Activated T-helper 1 cell treated with anti-CD3 and anti-CD28 coated beads, Interleukin-2, amount 50 U/mL, for 16 hours (primary cell): ENCODE measurements at places on chromosomes 16 and 17.
A peak's percentile ranks its signal among the peaks of the same experiment; 100 is the strongest.

DNA sequence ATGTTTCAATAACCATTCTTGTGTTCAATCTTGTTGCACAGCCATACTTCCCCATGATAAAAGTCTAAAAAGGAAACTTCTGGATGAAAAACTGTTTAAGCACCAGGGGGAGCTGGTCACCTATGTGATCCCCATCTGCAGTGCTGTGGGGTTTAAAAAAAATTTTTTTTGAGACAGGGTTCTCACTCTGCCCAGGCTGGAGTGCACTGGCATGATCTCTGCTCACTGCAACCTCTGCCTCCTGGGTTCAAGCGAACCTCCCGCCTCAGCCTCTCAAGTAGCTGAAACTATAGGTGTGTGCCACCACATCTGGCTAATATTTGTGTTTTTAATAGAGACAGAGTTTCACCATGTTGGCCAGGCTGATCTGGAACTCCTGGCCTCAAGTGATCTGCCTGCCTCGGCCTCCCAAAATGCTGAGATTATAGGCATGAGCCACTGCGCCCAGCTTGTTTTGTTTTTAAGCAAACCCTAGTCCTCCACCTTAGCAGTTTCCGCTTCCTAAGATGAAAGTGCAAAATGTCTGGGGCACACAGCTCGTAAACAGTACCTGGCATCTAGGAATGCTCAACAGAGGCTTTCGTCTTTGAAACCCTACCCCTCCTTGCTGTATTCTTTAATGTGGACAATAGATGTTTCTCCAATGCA lies 25.4 kb downstream of the DNAJA2 start:
- DNase-seq, result no peak

DNA sequence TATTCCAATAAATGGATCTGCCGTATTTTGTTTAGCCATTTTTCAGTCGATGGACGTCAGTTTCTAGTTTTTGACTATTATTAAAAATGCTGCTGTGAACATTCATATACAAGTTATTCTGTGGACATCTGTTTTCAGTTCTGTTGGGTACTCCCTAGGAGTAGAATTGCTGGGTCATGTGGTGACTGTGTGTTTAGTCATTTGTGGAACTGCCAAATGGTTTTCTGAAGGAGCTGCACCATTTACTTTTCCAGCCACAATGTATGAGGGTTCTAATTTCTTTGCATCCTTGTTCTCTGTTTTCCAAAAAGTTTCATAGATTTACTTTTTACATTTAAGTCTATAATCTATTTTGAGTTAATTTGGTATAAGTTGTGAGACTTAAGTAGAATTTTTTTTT lies 29.5 kb downstream of the CYLD start:
- DNase-seq, result no peak

- DNase-seq, result no peak
These were observed 84.7 kb downstream of the PLCG2 start for GRCh38 chr16:81863630-81864352.

DNA sequence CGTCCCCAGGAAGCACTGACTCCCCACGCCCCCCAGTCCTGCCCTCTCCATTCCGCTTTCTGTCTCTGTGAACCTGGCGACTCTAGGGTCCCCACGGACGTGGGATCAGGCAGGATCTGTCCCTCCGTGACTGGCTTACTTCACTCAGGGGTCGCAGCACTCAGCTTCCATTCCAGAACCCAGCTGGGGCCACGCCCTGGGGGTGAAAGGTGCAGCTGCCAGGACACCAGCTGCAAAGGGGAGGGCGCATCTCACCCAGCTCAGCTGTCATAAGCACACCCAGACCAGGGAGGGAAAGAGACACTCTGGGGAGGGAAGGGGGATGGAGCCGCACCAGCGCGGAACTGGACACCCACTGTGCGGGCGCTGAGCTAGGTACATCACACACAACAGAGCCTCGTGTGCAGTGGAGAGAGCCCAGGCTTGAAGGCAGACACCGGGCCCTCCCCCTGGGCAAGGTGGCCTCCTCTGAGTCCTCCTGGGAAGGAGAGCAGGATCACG lies 18.5 kb upstream of the HEXD start:
- DNase-seq, result no peak

DNA sequence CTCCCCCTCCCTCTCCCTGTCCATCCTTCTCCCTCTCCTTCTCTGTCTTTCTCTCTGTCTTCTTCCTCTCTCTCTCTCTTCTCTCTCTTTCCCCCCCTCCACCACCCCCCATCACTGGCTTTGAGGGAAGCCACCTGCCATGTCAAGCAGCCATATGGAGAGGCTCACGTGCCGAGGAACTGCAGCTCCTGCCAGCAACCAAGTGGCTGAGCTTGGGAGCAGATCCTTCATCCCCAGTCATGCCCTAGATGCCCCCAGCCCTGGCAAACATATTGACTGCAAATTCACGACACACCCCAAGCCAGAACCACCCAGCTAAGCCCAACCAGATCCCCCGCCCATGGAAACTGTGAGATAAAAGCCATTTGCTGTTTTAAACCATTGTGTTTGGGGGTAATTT lies 40.9 kb upstream of the RBFOX3 start:
- DNase-seq, result no peak

- DNase-seq, result peak; percentile 33
These were observed 10.1 kb upstream of the CA4 start for GRCh38 chr17:60139438-60140285.

- no peak for DNase-seq
These were observed 361.5 kb downstream of the SNX29 start for GRCh38 chr16:12337871-12338655.

- no peak for DNase-seq
These were observed 1.1 kb downstream of the ACSF2 start for GRCh38 chr17:50426814-50427787.

- DNase-seq, result no peak
These were observed 688.8 kb upstream of the SALL1 start for GRCh38 chr16:51839727-51840462.

DNA sequence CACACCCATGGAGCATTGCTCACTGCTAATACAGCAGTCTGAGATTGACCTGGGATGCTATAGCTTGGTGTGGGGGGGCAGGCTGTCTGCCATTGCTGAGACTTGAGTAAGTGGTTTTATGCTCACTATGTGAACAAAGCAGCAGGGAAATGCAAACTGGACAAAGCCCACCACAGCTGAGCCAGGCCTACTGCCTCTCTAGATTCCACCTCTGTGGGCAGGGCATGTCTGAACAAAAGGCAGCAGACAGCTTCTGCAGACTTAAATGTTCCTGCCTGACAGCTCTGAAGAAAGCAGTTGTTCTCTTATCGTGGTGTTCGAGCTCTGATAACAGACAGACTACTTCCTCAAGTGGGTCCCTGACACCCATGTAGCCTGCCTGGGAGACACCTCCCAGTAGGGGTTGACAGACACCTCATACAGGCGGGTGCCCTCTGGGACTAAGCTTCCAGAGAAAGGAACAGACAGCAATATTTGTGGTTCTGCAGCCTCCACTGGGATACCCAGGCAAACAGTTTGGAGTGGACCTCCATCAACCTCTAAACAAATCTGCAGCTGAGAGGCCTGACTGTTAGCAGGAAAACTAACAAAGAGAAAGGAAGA lies 2204.8 kb downstream of the TP53TG3F start:
- no peak for DNase-seq

GRCh38 chr17:71855010-71855409 lies 265.8 kb upstream of the SOX9 start:
- DNase-seq, result no peak

DNA sequence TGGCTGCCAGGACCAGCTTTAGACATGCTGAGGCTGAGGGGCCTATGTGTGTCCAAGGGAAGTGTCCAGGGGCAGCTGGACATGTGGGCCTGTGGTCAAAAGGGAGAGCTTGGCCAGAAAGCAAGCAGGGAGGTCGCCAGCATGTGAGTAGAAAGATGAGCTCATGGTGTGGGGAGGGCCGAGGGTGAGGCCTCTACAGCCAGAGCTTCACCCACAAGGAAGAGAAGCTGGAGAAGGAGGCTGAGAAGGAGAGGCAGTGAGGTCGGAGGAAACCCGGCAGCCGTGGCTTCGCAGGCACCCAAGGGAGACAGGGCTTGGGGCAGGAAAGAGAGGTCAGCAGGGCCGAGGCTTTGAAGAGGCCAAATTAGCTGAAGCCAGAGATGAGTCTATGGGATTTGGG lies 4.0 kb upstream of the HSD11B2 start:
- DNase-seq, result no peak

DNA sequence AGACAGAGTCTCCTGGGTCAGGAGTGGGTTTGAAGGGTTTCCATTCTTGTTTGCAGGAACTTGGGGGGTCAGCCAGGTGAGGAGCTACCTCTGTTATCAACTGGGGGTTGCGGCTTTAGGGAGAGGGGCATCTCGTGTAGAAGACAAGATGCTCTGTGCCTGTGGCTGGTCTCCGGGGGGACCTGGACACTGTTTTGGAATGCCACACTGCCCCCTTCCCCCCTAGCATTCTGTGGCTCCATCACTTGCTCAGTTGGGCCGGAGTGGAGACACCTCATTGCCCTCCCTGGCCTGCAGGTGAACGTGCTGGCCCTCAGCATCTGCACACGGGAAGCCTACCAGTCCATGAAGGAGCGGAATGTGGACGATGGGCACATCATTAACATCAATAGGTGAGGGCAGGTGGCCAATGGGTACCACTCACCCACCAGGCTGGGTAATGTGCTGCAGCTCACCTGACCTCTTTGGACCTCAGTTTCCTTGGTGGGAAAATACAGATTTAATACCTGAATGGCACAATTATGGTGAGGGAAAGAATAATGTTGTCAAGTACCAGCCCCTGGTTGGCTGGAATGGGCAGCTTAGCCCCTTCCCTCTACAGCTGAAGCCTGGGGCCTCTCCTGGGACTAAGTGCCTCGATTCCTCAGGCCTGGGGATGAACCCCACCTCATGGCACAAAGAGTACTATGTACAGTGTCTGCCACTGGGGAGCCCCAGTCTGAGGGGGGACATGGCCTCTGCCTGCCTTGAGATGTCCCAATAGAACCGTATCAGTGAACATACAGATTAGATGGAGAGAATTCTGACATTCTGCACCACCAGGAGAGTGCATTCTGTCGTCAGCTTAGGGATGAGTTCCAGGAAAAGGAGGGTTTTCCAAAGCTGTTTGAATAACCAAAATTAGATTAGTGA lies 3.3 kb upstream of the MRM1 start:
- DNase-seq, result no peak

GRCh38 chr16:12059216-12059769 lies 82.8 kb downstream of the SNX29 start:
- DNase-seq, result no peak

DNA sequence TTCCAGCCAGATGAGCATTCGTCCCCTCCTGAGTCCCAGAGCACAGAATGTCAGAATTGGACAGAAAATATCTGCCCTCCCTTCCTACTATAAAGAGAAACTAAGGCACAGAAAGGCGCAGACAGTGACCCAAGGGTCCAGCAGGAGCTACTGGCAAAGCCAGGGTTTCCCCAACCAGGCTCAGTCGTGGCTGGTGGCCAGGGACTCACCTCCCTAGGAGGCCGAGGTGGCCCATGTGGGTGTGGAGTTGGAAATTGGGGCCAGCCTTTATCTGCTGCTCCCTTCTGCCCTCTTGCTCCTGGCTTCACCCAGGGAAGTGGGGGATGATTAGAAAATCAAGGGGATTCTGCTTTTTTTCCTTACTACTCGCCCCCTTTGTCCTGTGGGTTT lies 1.1 kb downstream of the DRC7 start:
- DNase-seq, result no peak

DNA sequence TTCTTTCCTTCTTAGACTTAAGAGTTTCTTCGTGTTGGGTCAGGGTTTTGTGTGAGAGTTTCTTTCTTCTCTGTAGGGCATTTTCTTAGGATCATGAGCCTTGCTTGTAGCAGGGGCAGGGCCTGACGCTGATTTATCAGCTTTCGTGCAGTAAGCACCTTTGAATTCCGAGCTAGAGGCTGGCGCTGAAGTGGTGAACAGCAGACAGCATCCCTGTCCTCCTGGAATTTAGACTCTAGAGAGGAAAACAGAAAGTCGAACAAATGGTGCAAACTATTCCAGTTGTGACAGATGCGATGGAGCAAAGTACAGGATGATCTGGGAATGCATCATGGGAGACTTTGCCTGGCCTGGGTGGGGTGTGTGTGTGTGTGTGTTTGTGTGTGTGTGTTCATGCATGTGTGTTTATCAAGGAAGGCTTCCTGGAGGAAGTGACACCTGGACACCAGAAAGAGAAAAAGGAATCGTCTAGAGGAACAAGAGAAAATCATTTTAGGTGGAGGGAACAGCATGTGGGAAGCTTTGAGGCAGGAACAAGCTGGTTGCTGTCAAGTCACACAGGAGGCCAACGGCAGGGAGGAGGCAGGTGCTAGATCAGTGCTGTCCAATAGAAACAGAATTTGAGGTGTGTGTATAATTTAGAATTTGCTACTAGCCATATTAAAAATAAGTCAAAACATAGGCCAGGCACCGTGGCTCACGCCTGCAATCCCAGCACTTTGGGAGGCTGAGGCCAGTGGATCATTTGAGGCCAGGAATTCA lies 60.2 kb downstream of the WWP2 start:
- no peak for DNase-seq

DNA sequence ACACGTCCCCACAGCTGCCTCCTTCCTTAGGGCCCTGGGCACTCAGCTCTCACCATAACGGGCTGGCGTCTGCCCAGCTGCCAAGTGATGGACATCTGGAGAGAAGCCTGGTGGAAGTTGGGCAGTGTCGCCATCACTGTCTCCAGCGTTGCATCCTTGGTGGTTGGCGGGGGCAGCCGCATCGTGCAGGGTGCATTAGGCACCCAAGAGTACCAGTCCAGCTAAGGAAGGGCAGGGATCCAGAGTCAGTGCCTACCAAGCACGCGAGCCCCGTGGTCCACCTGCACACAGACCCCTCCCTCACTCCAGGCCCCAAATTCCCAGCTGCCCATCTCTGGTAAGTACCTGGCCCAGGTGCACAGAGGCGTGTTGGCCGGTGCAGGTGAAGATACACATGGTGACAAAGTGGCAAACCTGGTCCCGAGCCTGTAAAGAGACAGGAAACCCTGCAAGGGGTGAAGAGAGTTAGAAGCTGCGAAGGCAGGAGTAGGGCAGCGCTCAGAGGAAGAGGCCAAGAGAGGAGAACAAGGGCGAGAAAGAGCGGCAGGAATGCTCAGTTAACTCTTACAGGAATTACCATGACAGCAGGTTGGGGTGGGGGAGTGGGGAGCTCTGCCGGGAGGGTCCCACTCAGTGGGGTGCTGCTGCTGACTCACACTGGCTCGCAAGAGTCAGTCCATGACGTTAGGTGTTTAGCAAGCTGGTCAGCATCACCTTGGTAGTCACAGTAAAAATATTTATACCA lies 9.5 kb downstream of the ALOX15 start:
- DNase-seq, result no peak

GRCh38 chr16:1424028-1424427 lies 3.5 kb upstream of the UQCC4 start:
- DNase-seq, result no peak

DNA sequence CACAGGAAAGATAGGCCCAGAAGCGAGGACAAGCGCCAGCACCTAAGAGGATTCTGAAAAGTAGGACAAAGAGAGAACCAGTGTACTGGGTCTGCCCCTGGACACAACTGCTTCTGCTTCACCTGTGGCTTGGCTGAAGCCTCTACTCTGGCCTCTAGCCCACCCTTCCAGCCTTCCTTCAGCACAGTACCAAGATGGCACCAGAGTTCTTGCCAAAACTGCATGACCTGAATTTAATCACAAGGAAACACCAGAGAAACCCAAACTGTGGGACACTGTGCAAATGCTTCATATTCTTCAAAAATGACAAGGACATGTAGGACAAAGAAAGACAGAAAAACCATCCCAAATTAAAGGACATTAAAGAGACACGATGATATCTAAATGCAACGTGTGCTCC lies 116.6 kb downstream of the SMG6 start:
- no peak for DNase-seq

GRCh38 chr16:87963400-87963799 lies 12.2 kb downstream of the BANP start:
- DNase-seq, result peak; percentile 44
